Testis (tissue), 5 donors: ENCODE measurements at places on chromosomes 1 and 21. TPM values are rescaled to one million over a fixed set of nuclear protein-coding genes. Genes with fewer than 3 reads are reported as not detected.

Gene ARHGEF10L
- polyA plus RNA-seq: 13.5 TPM

Gene HMGCS2
- 93.7 TPM for polyA plus RNA-seq

Gene S100A10
- 364 TPM for polyA plus RNA-seq

Gene OR2L8
- not detected for polyA plus RNA-seq

Gene RPTN
- not detected for polyA plus RNA-seq

Gene SPRR1B
- polyA plus RNA-seq: not detected

Gene DTL
- polyA plus RNA-seq: 45.1 TPM

Gene TAS1R3
- polyA plus RNA-seq: 0.66 TPM
